Common myeloid progenitor, CD34-positive (primary cell): ENCODE measurements at places on chromosomes 3 and 15.

GRCh38 chr3:10361375-10361774 is 40.5 kb upstream of the SEC13 start:
- no peak overlapping the region for H3K4me3 ChIP-seq
- H3K27me3 ChIP-seq = no peaks in the 10 kb centered on the region
- no peak overlapping the region for H3K27ac ChIP-seq
- H3K4me1 ChIP-seq = peaks cover 9% of the 10 kb centered on the region
- no peaks in the 10 kb centered on the region for H3K36me3 ChIP-seq

DNA sequence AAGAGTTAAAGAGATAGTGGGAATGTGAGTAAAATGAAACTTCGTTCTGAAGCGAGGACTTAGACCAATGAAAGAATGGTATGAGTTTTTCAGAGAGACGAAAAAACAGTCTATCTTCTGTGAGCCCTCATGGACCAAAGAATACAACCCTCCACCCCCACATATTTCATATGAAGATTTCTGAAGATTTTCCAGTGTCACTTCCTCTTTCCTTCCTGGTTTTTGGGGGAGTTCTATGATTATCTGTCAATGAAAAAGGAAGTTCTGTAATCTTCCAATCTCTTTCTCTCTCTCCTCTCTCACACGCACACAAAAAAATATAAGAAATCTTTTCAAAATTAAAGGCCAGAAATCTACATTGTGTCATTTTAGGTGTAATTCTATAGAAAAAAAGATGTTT is 27.7 kb downstream of the CMSS1 start:
- DNase-seq = no peak
- peaks cover 3% of the 10 kb centered on the region for H3K4me1 ChIP-seq
- no peaks in the 10 kb centered on the region for H3K36me3 ChIP-seq
- H3K27me3 ChIP-seq = no peaks in the 10 kb centered on the region
- no peak overlapping the region for H3K4me3 ChIP-seq
- H3K27ac ChIP-seq = no peak overlapping the region

- no peak for DNase-seq
- H3K27me3 ChIP-seq = no peaks in the 10 kb centered on the region
- no peak overlapping the region for H3K27ac ChIP-seq
These were observed 138.8 kb downstream of the SMAD6 start for GRCh38 chr15:66840615-66841390.

GRCh38 chr3:174438501-174439145 is 420.5 kb upstream of the NAALADL2 start:
- no peak overlapping the region for H3K27ac ChIP-seq
- DNase-seq = no peak
- no peaks in the 10 kb centered on the region for H3K36me3 ChIP-seq

DNA sequence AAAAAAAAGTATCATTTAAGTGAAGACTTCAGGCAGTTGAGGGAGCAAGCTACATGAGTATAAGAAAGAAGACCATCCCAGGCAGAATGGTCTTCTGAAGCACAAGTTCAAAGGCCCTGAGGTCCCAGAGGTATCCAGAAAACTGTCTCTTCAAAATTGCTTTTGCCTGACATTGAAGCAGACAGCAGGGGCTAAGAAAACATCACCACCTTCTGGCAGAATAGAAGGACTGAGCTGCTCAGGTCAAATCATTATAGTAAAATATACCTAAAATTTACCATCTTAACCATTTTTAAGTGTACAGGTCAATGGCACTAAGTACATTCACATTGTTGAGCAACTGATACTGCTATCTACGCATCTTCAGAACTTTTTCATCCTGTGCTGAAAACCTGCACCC is 16.4 kb downstream of the GPR160 start:
- no peak overlapping the region for H3K27ac ChIP-seq
- H3K27me3 ChIP-seq = no peaks in the 10 kb centered on the region
- DNase-seq = peak; percentile 63
- no peaks in the 10 kb centered on the region for H3K4me1 ChIP-seq

DNA sequence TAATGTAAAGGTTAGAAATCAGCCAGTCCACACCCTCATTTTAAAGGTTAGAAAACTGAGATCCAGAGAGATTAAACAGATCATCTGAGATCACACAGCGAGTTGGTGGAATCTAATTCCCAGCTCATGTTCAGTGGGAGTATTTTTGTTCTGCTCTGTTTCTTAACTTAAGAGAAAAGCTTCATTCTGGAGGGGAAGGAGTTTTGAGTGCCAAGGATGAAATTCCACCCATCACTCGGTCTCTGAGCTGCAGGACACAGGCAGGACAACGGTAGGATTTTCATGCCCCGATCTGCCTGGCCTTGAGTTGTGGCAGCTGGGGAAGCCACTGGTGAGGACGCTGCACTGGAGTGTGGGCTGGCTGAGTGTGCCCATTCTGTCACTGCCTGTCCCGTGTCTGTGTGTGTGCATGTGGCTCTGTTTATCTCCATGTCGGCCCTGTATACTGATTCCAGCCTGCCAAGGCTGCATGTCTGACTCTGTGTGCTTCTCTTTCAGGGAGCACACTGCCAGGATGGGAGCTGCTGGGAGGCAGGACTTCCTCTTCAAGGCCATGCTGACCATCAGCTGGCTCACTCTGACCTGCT is 94.3 kb downstream of the CEMIP start:
- no peaks in the 10 kb centered on the region for H3K4me1 ChIP-seq
- H3K4me3 ChIP-seq = no peak overlapping the region
- no peaks in the 10 kb centered on the region for H3K36me3 ChIP-seq
- H3K27ac ChIP-seq = no peak overlapping the region
- no peaks in the 10 kb centered on the region for H3K27me3 ChIP-seq
- DNase-seq = no peak

DNA sequence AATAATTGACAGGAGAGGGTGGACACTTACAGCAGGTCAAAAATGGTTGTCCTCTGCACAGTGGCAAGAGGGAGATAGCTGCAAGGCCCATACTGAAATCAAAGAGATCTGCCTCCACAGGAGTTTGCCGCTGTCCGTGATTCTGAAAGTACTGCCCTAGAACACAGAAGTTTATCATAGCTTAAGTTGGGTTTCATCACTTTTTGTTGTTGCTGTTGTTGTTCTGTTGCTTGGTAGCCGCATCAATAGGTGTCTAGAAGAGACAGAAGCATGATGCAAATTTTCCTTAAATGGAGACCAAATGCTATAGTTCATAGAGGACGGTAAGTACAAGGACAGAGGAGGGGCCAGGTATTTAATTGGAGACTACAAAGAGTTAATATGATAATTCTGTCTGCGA is 120.0 kb upstream of the MRPL3 start:
- H3K4me1 ChIP-seq = no peaks in the 10 kb centered on the region
- H3K36me3 ChIP-seq = no peaks in the 10 kb centered on the region
- no peaks in the 10 kb centered on the region for H3K27me3 ChIP-seq
- no peak for DNase-seq
- H3K27ac ChIP-seq = no peak overlapping the region
- H3K4me3 ChIP-seq = no peak overlapping the region

GRCh38 chr3:32437896-32438295 is 46.2 kb downstream of the CMTM7 start:
- no peaks in the 10 kb centered on the region for H3K36me3 ChIP-seq
- no peak for DNase-seq
- H3K4me1 ChIP-seq = peaks cover 21% of the 10 kb centered on the region
- no peak overlapping the region for H3K27ac ChIP-seq
- no peak overlapping the region for H3K4me3 ChIP-seq
- H3K27me3 ChIP-seq = no peaks in the 10 kb centered on the region

- no peak for DNase-seq
- H3K4me1 ChIP-seq = peaks cover 14% of the 10 kb centered on the region
- no peaks in the 10 kb centered on the region for H3K27me3 ChIP-seq
These were observed 7.1 kb downstream of the SPTBN5 start for GRCh38 chr15:41886741-41887140.

DNA sequence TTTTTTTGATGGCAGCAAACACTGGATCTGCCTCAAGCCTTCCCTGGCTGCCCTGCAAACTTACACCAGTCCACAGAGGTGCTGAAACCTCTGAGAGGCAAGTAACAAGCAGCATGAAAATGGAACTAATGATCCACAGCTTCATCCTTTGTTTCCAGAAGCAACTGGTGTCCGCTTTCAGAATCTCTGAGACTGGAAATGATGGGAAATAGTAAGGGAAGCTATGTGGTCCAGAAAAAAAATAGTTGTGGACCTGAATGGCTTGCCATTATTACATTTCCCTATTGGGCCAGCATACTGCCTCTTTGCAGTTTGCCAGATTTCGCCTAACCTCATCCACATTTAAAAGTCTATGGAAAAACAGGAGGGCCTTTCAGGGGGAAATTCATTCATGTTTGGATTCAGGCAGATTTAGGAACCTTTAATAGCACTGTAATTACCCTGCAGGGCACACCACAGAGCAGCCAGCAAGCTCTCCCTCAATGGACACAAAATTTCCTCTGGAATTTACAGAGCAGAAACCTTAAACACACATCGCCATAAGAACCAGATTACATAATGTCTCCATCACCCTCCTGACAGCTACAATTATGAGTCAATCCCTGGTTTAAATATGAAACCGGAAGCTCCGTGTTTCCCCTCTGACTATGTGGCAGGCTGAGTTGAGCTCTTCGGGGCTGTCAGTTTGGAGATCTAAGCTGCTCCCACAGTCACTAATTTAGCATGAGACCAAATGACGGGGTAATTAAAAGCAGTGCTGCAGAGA is 134.4 kb downstream of the TMCO5A start:
- no peaks in the 10 kb centered on the region for H3K27me3 ChIP-seq
- no peaks in the 10 kb centered on the region for H3K36me3 ChIP-seq
- H3K4me1 ChIP-seq = peaks cover 29% of the 10 kb centered on the region
- H3K27ac ChIP-seq = peak overlapping the region; percentile 17

DNA sequence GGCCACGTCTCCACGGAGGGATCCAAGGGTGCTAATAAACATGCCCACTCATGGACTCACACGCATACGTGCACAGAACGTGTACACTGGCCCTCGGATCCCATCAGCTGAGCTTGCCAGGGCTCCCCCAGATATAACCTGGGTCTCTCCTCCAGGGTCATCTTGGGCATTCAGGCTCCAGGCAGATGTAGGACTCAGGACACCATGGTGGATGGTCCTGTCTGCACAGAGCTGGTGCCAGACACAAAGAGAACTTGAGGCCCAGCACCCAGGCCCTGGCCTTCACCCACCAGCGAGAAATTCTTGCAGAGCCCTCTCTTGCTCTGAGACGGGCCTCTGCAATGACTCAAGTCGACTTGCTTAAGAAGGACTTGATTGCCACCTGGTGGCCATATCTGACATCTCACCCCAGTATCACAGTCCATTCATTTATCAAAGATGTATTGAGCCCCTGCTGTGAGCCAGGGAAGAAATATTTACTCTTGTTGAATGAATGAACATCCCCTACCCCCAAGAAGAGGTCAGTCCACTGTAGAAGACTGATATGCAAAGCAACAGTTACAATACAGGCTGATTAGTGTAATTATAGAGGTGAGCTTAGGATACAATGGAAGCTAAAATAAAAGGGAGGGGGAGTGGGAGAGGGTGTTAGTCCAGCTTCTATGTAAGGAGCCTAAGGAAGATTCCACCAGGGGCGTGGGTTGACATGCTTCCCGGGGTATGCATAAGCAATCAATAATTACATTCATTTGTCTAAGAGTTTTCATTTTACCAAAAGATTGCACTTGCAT is 34.2 kb upstream of the VPS8 start:
- H3K27me3 ChIP-seq = peaks cover 3% of the 10 kb centered on the region
- no peak overlapping the region for H3K27ac ChIP-seq
- H3K36me3 ChIP-seq = no peaks in the 10 kb centered on the region
- peaks cover 5% of the 10 kb centered on the region for H3K4me1 ChIP-seq
- DNase-seq = peak; percentile 94

DNA sequence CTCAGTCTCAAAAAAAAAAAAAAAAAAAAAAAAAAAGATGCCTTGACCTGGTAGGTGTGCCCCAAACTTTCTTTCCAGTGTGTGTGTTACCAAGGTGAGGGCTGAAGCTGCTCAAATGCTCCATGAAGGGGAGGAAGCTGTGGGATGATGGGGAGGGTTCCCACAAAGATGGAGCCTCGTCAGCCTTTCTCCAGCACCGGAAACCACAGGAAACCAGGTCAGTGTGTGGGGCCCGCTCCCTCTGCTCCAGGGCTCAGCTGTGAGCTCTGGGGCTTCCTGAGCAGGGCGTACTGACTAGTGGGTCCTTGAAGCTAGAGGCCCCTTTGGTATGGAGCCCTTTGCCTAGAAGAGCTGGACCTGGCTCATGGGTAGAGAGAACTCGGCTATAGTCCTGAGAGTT is 681 bp upstream of the IL17RE start:
- DNase-seq = peak; percentile 72
- peak overlapping the region; percentile 53 for H3K4me3 ChIP-seq
- no peaks in the 10 kb centered on the region for H3K27me3 ChIP-seq
- H3K27ac ChIP-seq = no peak overlapping the region
- no peaks in the 10 kb centered on the region for H3K36me3 ChIP-seq

- no peak overlapping the region for H3K4me3 ChIP-seq
- no peak for DNase-seq
- no peak overlapping the region for H3K27ac ChIP-seq
- no peaks in the 10 kb centered on the region for H3K27me3 ChIP-seq
- no peaks in the 10 kb centered on the region for H3K4me1 ChIP-seq
These were observed 22.5 kb upstream of the ROPN1 start for GRCh38 chr3:124014366-124014942.

DNA sequence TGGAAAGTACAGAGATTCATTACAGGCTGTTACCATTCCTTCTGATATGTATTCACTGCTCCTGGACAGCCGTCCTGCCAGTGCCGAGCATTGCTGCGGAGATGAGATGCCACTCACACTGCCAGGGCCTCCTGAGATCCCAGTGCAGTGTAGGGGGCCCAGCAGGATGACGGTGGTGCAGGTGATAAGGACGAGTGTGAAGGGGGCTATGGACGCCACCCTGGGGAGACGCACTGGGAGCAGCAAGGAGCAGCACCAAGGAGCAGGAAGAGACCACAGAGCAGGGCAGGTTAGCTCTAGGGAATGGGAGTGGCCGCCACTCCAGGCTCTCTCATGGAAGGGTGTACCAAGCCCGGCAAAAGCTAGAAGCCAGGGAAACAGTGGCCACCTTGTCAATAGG is 4.0 kb upstream of the KLF15 start:
- peaks cover 20% of the 10 kb centered on the region for H3K27me3 ChIP-seq
- H3K36me3 ChIP-seq = no peaks in the 10 kb centered on the region
- H3K4me3 ChIP-seq = no peak overlapping the region
- no peak for DNase-seq

DNA sequence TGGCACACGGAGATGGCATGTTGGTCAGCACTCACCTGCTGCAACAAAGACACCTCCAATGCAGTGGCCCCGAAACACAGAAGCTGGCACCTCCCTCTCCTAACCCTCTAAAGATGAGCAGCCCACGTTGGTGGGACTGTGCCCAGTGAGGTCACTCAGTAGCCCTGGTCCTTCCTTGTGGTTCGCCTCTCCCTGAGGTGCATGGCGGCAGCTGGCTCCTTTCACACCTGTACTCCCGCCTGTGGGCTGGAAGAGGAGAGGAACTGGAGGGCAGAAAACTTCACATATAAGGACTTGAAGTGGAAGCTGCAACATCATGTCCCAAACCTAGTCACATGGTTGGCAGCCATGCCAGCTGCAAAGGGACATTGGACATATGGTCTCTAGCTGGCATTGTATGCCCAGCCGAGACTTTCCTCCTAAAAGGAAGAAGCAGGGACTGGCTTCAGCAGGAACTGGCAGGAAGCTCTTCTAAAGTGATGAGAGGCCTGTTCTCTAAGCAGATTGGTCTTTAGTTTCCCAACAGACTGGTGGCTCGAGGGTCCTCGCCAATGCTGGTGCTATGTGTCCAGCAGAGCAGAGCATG is 10.8 kb upstream of the C3orf22 start:
- H3K36me3 ChIP-seq = no peaks in the 10 kb centered on the region
- H3K4me3 ChIP-seq = no peak overlapping the region
- DNase-seq = no peak
- no peaks in the 10 kb centered on the region for H3K4me1 ChIP-seq
- H3K27ac ChIP-seq = no peak overlapping the region
- H3K27me3 ChIP-seq = no peaks in the 10 kb centered on the region

GRCh38 chr3:195212033-195212748 is 58.8 kb downstream of the XXYLT1 start:
- H3K36me3 ChIP-seq = no peaks in the 10 kb centered on the region
- H3K4me1 ChIP-seq = peaks cover 34% of the 10 kb centered on the region
- no peak overlapping the region for H3K4me3 ChIP-seq
- DNase-seq = no peak
- H3K27me3 ChIP-seq = no peaks in the 10 kb centered on the region
